IgD-negative memory B cell (primary cell): ENCODE measurements at places on chromosomes 4 and X. TPM values are rescaled to one million over a fixed set of nuclear protein-coding genes. Genes with fewer than 3 reads are reported as not detected.

Gene CORIN
- not detected for polyA plus RNA-seq

Gene TCEAL3
- 8.7 TPM for polyA plus RNA-seq

Gene HS6ST2
- polyA plus RNA-seq = not detected

Gene DMP1
- not detected for polyA plus RNA-seq

Gene MAOB
- polyA plus RNA-seq = not detected

Gene SOX3
- polyA plus RNA-seq = not detected

Gene TXK
- polyA plus RNA-seq = 3.4 TPM
